ENCODE measurements at places on chromosomes 4 and X. TPM values are rescaled to one million over a fixed set of nuclear protein-coding genes. Genes with fewer than 3 reads are reported as not detected.

Gene EPGN
- total RNA-seq, result not detected

Gene FGF5
- not detected for total RNA-seq

Gene TAPT1
- 18.9 TPM for total RNA-seq

Gene ADGRL3
- total RNA-seq, result 70.0 TPM

Gene SEPTIN6
- total RNA-seq, result 21.7 TPM

Gene AREG
- total RNA-seq, result not detected

Gene OPN1LW
- not detected for total RNA-seq

Gene VSIG4
- total RNA-seq, result not detected

Gene CXCL8
- total RNA-seq, result not detected

Gene NXT2
- total RNA-seq, result 42.4 TPM

Gene PPP1R2C
- not detected for total RNA-seq

Gene EXOC1
- total RNA-seq, result 52.0 TPM

Gene TMEM144
- total RNA-seq, result 2.0 TPM

Gene VEGFC
- 1.6 TPM for total RNA-seq

Gene CYTL1
- total RNA-seq, result 1.1 TPM

Gene IBSP
- total RNA-seq, result not detected

Gene TMEM154
- 3.0 TPM for total RNA-seq

Gene FHDC1
- 4.8 TPM for total RNA-seq

Gene PF4V1
- not detected for total RNA-seq

Gene GLOD5
- total RNA-seq, result not detected

Gene STK32B
- total RNA-seq, result 2.6 TPM

Gene NPY2R
- 8.5 TPM for total RNA-seq

Gene ANXA10
- total RNA-seq, result not detected

Gene TAF7L
- not detected for total RNA-seq

Gene MSANTD1
- total RNA-seq, result 0.25 TPM

Gene GLRA3
- not detected for total RNA-seq

Gene FANCB
- total RNA-seq, result 17.7 TPM

Gene LRRC66
- 1.0 TPM for total RNA-seq

Gene WDR1
- 83.1 TPM for total RNA-seq
